ENCODE measurements at places on chromosomes 2 and 18.

GRCh38 chr18:27363872-27364271 lies 178.8 kb upstream of the CHST9 start:
- DNase-seq = peak; percentile 7

DNA sequence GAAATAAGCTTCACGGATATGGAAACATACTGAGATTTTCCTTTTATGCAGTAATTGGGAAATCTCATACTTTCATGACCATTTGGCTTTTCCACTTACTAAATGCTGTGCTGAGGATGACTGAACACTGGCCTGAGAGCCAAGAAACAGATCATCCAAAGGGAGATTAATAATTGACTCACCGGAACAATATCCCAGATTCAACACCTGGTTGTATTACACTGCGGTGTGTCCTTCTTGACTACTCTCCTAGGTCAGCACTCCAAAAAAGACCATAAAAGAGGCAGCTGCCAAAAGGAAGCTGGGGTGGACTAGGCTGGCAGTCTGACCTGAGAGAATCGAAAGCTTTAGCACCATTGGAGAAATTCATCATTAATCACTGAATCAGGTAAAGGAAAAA lies 469.1 kb downstream of the CBLN2 start:
- DNase-seq = no peak

- peak; percentile 25 for DNase-seq
Measured at GRCh38 chr2:142190805-142191204, 60.0 kb upstream of the LRP1B start.

GRCh38 chr2:75698918-75699317 lies 11.8 kb downstream of the GCFC2 start:
- DNase-seq = no peak

- DNase-seq = no peak
Measured at GRCh38 chr18:44111337-44111736, 569.4 kb upstream of the SETBP1 start.

DNA sequence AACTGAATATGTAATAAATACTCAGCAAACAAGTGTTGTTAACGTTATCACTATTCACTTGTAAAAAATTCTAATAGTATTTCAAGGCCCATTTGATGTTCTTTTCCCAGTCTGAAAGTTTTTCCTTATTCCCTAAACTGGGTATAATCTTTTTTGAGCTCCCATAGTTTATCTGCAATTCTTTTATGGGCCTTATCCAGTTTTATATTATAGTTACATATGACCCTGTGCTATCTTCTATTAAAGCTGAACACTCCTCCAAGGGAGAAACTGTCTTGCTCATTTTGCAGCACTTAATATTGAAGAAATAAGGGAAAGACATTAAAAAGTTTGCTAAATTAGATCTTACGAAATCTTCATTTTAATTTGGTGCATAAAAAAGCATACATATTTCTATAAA lies 13.9 kb downstream of the PELI1 start:
- no peak for DNase-seq

DNA sequence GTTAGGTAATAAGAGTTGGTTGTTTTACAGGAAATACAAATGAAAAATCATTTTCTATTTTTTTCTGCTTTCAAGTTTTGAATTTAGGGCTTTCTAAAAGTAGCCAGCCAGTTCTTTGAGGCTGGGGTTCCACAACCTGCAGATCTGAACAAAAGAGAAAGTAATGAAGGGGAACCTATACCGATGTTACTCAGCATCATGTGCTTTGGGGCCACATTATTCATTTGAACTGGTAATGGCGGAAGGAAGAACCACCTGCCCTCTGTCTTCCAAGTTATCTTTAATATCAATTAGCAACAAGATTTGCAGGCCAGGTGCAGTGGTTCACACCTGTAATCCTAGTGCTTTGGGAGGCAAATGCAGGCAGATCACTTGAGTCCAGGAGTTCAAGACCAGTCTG lies 12.9 kb upstream of the MRO start:
- DNase-seq = no peak

DNA sequence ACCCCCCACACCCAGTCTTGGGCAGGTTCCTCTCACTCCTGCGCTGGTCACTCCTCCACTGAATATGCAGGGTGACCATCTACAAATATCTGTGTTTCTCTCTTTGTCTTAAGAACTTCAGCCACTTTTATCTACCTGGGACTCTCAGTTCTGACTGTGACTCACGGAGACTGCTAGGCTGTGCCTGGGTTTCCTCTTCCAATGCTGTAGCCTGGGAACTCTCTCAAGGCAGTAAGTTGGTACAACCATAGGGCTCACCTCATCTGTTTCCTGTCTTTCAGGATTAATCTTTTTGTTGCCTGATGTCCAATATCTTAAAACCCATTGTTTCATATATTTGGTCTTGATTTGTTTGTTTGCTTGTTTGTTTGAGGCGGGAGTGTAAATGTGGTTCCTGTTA lies 47.2 kb upstream of the ZNF396 start:
- no peak for DNase-seq

GRCh38 chr18:45780568-45780967 lies 44.9 kb upstream of the SIGLEC15 start:
- no peak for DNase-seq

DNA sequence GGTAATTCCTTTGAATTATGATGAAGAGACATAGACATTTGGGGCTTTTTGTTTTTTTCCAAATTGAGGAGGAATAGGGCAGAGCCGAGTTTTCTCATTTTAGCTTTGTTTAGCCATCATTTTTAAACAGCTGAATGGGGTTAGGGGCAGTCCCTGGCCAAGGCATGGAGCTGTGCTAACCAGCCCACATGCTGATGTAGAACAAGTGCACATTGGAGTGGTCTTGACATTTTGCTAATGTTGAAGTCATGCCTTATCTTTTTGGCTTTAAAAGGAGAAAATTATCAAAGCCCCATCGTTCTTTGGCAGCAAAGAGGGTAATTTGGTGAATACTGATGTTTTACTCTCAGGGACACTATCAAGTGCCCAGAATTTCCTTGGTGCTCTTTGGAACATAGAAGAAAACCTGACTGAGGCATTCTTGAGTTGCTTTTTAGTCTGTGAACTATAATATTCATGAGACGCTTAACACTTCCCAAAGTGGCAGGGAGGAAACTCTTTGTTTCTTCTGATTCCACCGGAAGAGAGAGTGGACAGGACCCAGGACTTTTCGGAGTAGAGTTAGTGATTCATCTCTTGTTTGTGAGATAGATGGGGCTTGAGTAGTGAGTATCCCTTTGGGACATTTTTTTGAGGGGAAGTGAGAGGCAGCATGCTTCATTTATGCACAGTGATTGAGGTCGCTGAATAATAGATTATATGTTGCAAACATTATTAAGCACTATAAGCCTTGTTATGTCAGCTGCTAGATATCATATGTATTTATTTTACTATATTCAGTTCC lies 45.0 kb downstream of the MTA3 start:
- no peak for DNase-seq

- DNase-seq = no peak
Measured at GRCh38 chr2:142175813-142176338, 45.1 kb upstream of the LRP1B start.

- no peak for DNase-seq
Measured at GRCh38 chr18:46301081-46301480, 196.9 kb downstream of the HAUS1 start.

- DNase-seq = peak; percentile 37
Measured at GRCh38 chr2:190763901-190764514, 115.1 kb downstream of the NAB1 start.

DNA sequence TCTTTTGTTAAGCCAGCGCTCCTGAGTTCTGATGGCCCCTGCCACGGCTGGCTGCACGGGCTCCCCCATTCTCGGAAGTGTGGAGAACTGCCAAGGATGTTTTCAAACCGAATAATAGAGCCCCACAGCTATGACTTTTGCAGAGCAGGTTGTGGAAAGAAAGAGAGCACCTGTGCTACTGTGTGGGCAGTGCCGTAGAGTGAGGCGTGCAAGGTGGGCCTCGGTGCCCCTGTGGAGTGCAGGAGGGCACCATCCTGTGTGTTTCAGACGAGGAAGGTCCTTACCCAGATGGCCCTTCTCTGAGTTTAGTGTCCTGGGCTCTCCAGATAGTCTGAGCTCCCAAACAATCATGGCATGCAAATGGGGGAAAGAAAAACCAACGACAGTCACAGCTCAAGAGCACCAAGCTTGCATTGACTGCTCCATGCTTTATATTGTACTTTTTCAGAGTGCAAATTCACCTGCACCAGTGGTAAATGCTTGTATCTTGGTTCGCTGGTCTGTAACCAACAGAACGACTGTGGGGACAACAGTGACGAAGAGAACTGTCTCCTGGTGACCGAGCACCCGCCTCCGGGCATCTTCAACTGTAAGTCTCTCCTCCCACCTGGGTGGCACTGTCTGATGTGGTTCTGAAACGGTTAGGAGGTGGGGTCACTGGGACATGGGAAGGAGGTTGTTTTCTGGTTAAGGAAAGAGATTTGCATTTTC lies 219.4 kb downstream of the LDLRAD4 start:
- no peak for DNase-seq

DNA sequence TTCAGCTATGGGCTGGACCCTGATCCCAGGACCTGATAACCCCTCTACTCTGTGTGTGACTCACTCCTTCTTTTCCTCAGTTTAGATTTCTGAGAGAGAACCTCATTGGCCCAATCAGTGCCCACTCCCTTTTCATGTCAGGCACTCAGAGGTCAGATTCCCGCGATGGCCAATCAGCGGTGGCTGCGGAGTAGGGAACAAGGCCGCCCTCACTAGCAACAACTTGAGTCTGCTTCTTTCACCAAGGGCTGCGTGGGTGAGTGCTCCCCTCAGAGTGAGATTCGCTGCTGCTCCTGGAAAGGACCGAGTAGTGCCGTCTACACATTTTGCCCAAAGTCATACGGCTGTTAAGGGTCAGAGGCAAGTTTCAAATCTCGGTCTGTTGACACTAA lies 34.7 kb downstream of the NPPC start:
- DNase-seq = no peak

DNA sequence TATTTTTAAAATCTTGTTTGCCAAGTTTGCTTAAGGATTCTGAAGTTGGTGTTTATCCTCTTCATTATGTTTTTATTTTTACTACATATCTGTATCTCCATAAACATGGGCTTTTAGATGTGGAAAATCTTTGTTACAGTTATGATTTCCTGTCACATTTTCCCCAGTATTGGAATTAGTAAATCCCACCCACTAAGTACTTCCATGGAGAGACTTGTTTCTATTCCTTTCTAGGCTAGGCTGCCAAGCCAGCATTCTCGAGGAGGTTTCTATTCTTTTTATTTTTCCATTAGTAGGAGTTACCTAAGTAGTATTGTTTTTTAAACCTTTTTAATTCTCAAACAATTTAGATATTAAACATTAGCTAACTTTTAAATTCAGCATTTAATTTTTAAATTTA lies 22.1 kb downstream of the PKP4 start:
- no peak for DNase-seq

- DNase-seq = peak; percentile 21
Measured at GRCh38 chr18:13823707-13824395, at the start of gene MC5R. Gene MC5R, plus strand, starts transcription at chr18:13824149. Its CDS starts 1,617 bp downstream, at chr18:13825766.

DNA sequence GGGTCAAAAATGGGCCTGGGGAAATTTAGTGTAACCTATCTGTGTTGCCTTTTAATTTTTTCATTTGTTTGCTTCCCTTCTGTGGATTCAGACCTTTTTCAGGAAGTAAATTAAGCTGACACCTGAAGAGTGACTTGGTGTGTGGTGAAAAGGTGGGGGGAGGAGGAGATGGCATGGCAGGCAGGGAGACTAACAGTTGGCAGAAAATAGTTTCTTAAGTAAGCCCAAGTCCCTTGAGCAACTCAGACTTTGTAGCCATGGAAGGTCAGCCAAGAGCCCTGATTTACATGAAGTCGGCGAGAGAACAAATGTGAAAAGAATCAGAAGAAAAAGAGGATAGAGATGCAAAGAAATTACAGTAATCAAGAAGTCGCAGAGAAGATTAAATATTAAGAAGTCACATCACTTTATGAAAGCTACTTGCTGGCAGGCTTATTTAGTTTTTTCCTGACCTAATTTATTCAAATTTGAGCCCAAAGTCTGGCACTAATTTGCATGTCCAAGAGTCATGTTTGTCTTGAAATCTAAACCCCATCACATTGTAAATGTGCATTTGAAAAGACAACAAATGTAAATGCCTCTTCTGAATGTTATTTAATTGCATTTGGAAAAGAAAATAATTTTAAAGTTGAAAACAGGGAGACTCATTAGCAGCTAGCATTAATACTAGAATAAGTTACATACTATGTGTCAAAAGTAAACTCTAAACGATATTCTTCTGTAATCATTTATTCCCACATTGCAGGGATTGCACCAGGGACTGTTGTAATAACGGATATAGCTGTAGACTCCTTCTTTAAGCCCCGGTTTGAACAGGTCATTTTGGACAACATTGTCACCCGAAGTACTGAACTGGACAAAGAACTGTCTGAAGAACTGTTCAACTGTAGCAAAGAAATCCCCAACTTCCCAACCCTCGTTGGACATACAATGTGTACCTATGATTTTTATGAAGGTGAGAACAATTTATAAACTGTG lies 19.3 kb downstream of the UPP2 start:
- no peak for DNase-seq

GRCh38 chr2:37110306-37111212 lies 26.2 kb downstream of the GPATCH11 start:
- DNase-seq = no peak

- peak; percentile 10 for DNase-seq
Measured at GRCh38 chr18:73594749-73595148, 552.9 kb downstream of the FBXO15 start.

DNA sequence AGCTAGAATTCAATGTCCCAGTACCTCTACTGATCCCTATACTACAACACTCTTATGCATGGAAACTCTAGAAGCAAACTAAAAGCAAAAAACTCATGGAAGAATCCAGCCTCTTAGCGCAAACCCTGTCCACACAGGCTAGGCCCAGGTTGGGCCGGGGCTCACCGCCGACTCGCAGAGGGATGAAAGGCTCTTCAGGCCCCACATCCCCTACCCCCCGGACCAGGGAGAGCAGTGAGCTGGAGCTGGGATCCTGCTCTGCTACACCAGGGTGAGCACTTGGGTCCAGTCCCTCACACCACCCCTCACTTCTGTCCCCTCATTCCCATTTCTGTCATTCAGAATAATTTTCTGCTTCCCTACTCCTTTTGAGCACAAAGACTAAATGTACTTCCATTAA lies 2.0 kb downstream of the OST4 start:
- DNase-seq = no peak

- no peak for DNase-seq
Measured at GRCh38 chr2:40540026-40540425, 88.1 kb upstream of the SLC8A1 start.

DNA sequence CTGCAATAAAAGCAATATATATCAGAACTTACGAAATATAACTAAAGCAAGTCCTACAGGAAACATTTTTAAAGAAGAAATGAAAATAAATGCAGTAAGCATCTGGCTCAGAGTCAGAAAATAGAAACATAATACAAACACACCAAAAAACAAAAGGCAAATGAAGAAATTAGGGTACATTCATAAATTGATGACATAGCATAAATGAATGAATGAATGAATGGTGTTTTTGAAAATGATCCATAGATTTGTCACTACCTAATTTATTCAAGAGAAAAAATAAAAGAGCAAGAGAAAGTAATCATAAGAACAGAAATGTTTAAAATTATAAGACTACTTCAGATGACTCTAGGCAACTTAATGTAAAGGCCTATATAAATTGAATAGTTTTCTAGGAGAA lies 226.1 kb upstream of the CDH20 start:
- DNase-seq = no peak

GRCh38 chr2:231221761-231222160 lies 23.3 kb downstream of the ARMC9 start:
- no peak for DNase-seq
